Renal cortex interstitium (tissue), 15 donors: ENCODE measurements at places on chromosomes 13 and 19.

GRCh38 chr13:73403355-73404120 lies 344.7 kb downstream of the KLF5 start:
- DNase-seq, result no peak

DNA sequence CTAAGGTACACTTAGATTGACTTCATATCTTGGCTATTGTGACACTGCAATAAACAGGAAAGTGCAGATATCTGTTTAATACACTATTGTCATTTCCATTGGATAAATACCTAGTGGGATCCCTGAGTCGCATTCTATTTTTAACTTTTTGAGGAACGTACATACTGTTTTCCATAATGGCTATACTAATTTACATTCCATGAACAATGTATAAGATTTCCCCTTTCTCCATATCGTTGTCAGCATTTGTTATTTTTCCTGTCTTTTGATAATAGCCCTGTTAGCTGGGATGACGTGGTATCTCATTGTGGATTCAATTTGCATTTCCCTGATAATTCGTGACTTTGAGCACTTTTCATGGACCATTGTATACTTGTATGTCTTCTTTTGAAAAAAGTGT lies 17.4 kb downstream of the OR7A17 start:
- no peak for DNase-seq

GRCh38 chr19:1672038-1672768 lies 19.8 kb upstream of the TCF3 start:
- DNase-seq, result no peak

DNA sequence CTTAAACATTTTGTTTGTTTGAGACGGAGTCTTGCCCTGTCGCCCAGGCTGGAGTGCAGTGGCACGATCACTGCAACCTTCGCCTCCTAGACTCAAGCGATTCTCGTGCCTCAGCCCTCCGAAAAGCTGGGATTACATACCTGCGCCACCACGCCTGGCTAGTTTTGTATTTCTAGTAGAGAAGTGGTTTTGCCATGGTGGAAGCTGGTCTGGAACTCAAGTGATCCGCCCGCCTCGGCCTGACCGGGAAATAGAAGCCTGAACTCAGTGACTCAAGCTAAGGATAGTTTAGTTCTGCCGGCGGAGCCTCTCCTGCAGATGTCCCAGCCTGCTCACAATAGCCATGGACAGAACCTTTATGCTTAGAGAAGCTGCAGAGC lies 53.0 kb upstream of the ZNF254 start:
- peak; percentile 21 for DNase-seq

- DNase-seq, result no peak
Measured at GRCh38 chr13:98577836-98578285, 954 bp upstream of the STK24 start.
